NCI-H446 (cell line): ENCODE measurements at places on chromosomes 3 and 15.

DNA sequence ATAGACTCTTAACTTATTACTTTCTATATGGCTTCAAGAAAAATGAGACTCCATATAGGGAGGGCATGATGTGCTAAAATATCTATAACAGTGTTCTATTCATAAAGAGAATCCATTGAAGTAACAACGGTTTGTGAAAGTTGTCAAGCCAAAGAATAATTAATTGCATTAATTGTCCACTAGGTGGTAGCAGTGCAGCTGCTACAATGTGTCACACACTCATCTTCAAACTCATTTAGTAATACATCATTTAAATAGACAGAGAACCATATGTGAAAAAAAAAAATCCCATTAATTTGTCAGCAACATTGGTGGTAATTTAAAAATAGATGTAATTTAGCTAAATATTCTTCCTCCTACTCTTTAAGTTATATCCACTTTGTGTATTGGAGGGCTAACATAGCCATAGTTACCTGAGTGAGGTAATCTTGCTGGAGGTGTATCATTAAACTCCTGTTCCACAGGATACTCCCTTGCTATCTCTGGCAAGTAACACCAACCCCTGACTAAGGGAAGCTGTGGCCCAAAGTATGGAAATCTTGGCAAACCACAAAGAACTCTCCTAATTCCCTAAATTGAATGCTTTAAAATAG, 3.7 kb upstream of the CPA3 start:
- peak; percentile 31 for DNase-seq

DNA sequence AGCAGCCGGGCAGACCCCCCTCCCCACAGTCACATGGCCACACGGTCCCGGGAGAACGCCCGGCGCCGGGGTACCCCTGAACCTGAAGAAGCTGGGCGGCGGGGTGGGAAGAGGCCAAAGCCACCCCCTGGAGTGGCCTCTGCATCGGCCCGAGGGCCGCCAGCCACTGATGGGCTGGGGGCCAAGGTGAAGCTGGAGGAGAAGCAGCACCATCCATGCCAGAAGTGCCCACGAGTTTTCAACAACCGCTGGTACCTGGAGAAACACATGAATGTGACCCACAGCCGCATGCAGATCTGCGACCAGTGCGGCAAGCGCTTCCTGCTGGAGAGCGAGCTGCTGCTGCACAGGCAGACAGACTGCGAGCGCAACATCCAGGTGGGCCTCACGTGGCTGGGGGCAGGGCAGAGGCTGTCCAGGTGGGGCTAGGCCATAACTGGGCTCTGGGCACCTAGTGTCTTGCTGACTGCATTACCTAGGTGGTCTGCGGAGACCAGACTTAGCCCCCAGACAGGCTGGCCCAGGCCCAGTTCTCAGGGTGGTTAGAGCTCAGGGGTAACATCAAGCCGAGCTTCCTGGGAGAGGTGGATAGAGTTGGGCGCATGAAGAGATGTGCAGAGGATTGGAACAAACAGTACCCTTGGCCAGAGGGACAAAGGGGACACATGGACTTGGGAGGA, 6.1 kb downstream of the ZBTB47 start:
- no peak for DNase-seq

DNA sequence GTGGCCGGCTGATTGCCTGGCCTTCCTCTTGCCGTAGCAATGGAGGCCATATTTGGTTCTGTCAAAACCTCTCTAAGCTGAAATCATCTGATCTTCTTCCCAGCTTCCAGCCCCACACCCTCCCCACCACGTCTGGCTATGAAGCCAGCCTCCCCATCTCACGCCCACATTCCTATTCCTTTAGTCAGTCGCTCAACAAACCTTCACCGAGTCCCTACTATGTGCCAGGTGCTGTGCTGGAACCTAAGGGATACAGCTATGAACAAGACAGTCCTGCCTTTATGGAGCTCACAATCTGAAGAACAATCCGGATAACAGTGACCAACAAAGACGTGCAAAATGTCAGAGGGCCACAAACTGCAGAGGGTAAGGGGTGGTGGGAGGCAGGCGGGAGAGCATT, 31.9 kb upstream of the SMAD6 start:
- no peak for DNase-seq

- no peak for DNase-seq
Measured at GRCh38 chr3:50666837-50667236, 7.9 kb upstream of the DOCK3 start.

GRCh38 chr3:46935989-46936558, 40.5 kb downstream of the CCDC12 start:
- DNase-seq = no peak

GRCh38 chr3:160302806-160303205, 77.6 kb downstream of the C3orf80 start:
- DNase-seq = no peak

GRCh38 chr3:122475316-122475715, 39.4 kb downstream of the KPNA1 start:
- no peak for DNase-seq
